ENCODE measurements at places on chromosomes 1 and 21. TPM values are rescaled to one million over a fixed set of nuclear protein-coding genes. Genes with fewer than 3 reads are reported as not detected.

GRCh38 chr1:2594001-2594640, 7.5 kb downstream of the PRXL2B start:
- no peak for DNase-seq

- DNase-seq, result no peak
Observed at GRCh38 chr21:44445145-44445812, 10.0 kb upstream of the LRRC3 start.

DNA sequence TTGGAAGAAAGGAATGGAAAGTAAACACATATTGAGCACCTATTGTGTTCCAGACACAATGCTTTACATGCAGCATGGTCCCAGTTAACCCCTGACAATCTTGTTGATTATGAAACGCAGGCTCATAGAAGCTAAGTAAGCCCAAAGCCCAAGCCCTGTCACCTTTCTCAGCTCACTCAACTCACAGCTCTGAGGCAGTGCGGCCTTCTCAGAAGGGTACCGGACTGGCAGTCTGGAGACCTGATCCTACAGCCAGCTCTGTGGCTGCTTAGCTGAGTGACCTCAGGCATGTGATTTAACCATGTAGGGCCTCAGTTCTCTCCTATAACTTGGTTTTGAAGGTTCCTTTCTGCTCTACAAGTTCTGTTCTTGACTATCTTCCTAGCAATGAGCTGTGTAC, 464 bp upstream of the RNASEL start:
- DNase-seq, result no peak

GRCh38 chr1:3948344-3948743, 48.3 kb upstream of the C1orf174 start:
- DNase-seq, result no peak

The HSF2BP gene
- 0.26 TPM for total RNA-seq

The MAGOH gene
- total RNA-seq, result 35.7 TPM

The CEP104 gene
- 45.0 TPM for total RNA-seq
